ENCODE measurements at places on chromosomes 13 and 19.

DNA sequence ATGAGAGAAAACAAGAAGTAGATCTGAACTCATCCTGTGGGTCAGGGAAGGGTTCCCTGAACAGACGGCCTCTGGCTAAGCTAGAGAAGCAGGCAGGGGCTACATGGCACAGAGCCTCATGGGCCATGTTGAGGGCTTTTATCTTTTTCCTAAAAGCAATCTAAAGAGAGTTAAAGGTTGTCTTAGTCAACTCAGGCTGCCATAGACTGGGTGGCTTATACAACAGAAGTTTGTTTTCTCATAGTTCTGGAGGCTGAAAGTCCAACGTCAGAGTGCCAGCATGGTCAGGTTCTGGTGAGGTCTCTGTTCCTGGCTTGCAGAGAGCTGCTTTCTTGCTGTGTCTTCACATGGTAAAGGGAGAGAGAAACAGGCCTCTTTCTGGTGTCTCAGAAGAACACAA, 2.9 kb upstream of the MBNL2 start:
- DNase-seq = no peak

GRCh38 chr19:55206664-55207500, 2.4 kb downstream of the PTPRH start:
- peak; percentile 72 for DNase-seq

- no peak for DNase-seq
These were observed 12.5 kb downstream of the FEM1A start for GRCh38 chr19:4803736-4804695.

GRCh38 chr19:30393046-30393445, 20.9 kb downstream of the ZNF536 start:
- DNase-seq = peak; percentile 21

GRCh38 chr19:4390017-4390566, 10.3 kb downstream of the SH3GL1 start:
- no peak for DNase-seq

DNA sequence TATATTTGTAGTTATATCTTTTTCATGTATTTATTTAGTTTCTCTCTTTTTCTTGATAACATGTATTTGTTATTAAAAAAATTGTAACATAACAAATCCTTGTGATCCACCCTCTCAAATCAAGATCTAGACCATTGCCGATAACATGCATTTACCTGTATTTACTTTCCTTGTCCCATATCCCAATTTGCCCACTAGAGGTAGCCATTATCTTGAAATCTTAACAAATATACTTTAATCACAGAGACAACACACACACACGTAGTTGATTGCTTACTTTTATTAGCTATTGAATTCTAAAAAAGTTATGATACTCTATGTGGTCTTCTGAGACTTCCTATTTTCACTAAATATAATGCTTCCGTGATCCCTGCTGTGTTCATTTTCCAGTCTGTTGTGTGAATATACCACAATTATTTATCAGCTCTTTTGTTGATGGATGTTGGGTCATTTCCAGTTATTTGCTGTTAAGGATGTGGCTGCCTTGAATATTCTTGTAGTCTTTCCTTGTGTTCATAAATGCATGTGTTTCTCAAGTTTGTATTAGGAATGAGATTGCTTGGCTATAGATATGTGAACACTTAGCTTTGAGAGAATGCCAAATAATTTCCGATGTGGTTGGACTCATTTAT, 31.3 kb upstream of the ZMYM2 start:
- peak; percentile 19 for DNase-seq

Data from kidney glomerular epithelial cell (primary cell).